CD4-positive, alpha-beta T cell treated with Interleukin-17A for 1 hour (primary cell): ENCODE measurements at places on chromosomes 7 and 10.

DNA sequence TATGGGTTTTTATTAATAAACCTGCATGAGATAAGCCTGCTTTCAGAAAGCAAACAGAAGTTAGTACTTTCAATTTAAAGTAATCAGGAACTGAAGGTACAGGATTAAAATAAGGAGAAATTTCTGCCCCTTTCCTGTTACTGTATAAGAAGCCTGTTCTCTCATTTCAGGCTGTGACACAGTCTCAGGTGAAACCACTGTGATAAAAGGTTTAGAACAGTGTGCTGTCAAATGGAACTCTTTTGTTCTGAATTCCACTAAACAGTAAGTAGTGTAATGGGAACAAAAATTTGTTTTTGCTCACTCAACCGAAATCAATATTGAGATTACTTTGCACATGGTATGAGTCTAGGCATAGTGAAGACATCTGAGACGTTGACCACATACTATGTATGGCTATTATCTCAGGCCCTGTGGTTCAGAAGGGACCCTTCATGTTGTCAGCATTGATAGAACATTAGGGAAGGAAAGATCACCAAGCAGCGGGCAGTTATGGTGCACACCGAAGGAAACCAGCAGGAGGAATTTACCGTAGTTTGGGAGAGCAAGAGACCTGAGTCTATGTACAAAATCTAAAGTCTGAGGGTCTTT lies 14.9 kb downstream of the HEPACAM2 start:
- DNase-seq: no peak

GRCh38 chr10:129730272-129730992 lies 233.6 kb downstream of the EBF3 start:
- no peak for DNase-seq

GRCh38 chr10:24469993-24470392 lies 253.7 kb downstream of the ARHGAP21 start:
- no peak for DNase-seq

- no peak for DNase-seq
These were observed 40.9 kb downstream of the PPIF start for GRCh38 chr10:79387974-79388850.

DNA sequence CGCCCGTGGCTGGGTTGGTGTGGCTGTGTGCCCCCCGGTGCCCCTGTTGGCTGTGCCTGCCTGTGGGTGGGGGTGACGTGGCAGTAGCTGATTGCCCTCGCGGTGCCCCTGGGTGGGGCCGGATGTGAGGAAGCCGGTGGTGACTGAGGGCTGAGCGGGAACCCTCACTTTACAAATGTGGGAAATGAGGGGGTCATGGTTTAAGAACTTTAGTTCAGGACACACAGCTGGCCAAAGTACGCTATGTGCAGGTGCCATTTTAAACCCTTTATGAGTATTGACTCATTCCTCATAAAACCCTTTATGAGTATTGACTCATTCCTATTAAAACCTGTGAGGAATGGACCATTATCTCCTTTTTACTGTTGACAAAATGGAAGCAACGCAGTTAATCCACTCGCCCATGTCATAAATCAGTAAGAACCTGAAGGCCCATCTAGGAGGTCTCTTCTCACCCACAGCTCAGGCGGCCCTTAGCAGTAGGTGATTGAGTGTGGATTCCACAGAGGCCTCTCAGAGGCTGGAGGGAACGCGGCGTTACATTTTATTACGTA lies 290.1 kb upstream of the COBL start:
- DNase-seq: no peak

DNA sequence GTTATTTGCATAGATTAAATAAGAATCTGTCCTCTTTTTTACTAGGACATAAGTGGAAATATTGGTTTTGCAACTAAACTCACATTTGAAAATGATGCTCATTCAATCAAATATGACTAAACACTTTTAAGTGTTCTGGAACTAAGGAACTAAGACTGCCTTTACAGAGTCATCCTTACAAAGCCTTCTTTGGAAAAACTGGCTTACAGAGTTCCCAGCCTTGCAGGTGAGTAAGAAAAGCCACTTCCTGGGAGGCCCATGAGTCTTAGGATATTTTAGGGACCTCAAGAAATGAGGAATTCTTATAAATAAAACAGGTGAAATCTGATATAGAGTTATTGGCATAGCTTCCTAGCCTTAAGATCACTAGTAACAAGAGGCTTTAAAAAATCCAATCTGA lies 135.5 kb downstream of the ALOX5 start:
- DNase-seq: no peak

- no peak for DNase-seq
These were observed 185.9 kb upstream of the DKK1 start for GRCh38 chr10:52128056-52128683.

GRCh38 chr10:112722758-112723157 lies 227.3 kb upstream of the TCF7L2 start:
- DNase-seq: no peak

DNA sequence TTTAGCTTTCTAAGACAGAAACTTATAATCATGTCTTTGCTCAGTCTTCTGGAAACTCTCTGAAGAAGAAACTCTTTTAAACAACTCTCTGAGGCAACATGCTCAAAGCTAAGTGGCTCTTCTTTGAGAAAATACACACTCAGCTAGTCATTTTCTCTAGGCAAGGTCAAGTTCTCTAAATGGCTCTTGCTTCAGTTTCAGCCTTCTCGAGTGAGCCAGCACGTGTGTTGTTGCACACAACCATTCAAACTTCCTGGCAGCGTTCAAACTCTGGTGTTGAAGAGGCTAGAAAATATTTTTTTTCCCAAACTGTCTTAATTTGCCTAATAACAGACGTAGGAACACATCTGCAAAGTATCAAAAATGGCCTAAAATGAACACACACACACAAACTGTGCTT lies 129.1 kb downstream of the THSD7A start:
- DNase-seq: no peak

DNA sequence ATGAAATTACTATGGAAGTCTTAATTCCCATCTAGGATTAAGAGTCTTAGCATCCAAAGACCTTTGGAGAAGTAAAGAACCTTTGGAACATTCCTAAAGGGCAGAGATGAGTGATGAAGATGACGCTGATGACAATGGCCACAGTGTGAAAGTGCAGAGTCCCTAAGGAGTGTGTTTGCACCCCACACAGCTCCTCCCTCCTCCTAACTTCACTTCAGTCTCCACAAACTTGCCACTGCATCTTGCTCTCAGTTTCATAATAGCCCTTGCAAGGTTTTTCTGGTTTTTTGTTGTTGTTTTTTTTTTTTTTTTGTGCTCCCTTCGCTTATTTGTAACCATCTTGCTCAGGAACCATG lies 117.5 kb upstream of the ANLN start:
- DNase-seq: no peak

- no peak for DNase-seq
These were observed 716.5 kb upstream of the GRM3 start for GRCh38 chr7:85927226-85927625.

DNA sequence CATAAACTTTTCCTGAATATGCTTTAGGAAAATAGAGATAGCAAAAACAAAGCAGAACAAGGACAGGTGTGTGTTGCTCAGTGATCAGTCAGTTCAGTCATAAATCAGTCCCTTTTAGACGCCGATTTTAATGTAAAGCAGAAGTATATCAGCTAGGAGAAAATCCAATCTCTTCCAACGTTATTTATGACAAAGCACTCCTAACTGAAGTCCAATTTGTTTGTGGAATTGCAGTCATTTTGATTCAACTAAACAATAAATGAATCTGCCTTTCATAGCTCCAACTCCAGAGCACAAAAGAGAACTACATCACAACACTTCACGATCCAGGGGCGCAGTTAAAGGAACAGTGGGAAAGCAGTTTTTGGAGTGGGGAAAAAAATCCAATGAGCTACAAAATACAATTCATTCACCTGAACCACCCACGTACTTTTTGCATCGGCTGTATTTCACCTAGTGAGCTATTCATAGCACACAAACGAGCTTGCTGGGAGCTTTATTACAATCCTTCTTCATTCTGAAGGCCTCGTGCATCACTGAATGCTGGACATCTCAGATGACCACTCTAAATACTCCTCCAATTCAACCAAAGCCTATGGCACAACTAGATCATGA lies 151.3 kb downstream of the LRRN3 start:
- DNase-seq: no peak

- DNase-seq: peak; percentile 63
These were observed 42.3 kb downstream of the NOC3L start for GRCh38 chr10:94320285-94320914.

DNA sequence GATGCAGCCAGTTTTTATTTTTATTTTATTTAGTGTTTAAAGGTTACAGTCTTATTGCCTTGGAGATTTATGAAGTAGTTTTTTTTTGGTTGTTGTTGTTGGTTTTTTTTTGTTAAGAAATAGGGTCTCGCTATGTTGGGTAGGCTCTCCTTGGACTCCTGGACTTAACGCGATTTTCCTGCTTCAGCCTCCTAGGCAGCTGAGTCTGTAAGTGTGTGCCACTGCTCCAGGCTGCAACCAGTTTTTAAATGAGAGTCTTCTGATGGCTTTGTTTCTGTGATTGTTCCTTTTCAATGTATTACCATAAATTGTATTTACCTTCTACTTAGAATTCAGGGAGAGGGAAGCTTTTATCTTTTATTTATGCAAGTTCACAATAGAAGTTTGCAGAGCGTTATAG lies 62.8 kb downstream of the BICC1 start:
- no peak for DNase-seq

- DNase-seq: no peak
These were observed 806.9 kb downstream of the DNAJB9 start for GRCh38 chr7:109376576-109376975.

- no peak for DNase-seq
These were observed 34.5 kb downstream of the SMURF1 start for GRCh38 chr7:99109108-99110051.

DNA sequence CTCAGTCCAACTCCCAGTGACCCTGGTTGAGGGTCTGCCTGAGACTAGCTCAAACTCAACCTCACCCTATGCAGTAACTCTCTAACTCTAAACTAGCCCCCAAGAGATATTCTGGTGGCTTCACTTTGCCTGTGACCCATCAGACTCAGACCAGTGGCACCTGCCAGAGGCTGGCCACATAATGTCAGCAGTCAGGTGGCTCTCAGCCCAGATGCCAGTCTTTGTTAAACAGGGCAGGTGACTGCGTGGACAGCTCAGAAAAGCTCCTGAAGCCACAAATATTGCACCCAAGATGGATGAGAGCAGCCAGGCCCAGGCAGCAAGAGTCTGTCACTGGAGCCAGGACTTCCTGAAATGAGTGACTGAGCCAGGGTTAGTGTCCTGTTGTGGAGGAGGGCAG lies 129.7 kb upstream of the TCF7L2 start:
- DNase-seq: no peak

DNA sequence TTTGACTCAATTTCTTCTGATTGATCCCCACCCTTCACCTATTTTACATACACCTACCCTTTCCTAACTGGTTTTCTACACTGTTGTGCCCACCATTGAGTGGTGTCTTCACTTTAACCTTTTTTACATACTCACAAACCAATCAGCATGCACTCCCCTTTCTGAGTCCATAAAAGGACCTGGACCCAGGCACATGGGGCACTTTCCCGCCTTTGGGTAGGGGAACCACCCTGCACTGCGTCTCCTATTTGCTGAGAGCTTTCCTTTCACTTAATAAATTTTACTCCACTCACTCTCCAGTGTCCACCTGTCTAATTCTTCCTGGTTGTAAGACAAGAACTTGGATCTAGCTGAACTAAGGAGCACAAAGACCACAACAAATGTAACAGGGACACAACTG lies 33.8 kb downstream of the ANKMY2 start:
- no peak for DNase-seq

GRCh38 chr7:3673524-3673923 lies 372.5 kb downstream of the SDK1 start:
- peak; percentile 50 for DNase-seq

DNA sequence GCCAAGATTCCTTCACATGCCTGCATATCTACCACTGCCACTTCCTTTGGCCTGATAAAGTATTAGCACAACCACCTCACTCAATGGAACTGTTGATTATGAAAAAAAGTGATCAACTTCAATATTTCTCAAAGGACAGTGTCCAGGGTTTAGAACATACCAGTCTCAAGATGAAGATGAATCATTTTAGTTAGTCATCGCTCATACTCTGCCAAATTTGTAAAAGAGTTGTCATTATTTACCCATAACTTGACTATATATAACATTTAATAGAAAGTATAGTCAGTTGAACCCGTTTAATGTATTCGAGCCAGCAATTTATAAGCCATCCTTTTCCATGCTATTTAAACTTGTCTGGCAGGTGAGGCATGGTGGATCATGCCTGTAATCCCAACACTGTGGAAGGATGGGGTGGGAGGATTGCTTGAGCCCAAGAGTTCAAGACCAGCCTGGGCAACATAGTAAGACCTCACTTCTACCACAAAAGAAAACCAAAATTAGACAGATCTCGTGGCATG lies 33.2 kb downstream of the SPAM1 start:
- DNase-seq: no peak

DNA sequence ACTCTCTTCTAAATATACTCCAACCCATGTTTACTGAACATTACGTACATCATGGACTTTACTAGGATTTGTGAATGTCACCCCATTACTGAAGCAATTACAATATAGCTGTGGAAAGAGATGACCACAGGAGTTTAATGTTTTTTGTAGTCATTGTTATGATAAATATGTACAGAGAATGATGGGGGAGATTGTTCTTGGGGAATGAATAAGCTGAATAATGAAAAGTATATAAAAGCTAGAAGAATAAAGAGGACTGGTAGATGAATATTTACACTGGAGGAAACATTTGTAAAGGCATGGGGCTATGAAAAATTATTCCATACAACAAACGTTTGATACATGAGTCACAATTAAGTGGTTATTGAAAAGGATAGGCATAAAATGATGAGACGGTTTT lies 340.9 kb downstream of the SEMA3D start:
- DNase-seq: no peak

DNA sequence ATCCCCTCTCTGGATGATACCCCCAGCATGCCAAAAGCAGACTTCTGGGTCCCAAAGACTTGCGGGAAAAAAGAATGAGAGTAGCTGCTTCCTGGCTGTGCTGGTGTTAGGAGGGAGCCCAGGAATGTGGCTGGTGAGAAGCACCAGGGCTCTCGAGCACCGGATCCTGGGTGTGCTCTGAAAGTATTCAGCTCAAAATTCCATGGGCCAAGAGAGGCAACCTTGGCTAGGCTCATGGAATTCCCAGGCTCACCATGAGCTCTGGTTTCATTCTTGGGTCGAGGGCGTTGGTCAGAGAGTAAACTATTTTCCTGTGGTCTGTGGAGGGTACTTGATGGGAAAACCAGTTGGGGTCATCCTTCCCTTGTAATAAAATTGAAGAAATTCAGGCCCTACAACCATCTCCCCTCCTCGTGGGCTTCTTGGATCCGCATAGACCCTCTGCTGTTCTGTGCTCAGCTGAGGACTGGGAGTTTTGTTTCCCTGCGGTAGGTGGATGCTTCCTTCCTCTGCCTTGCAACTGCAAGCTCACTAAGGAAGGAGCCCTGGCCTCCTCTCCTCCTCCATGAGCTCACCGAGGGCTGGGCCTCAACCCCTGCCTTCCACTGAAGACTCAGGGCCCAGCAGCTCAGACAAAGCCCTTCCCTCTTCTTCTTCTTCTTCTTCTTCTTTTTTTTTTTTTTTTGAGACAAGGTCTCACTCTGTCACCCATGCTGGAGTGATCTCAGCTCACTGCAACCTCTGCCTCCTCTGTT lies 34.5 kb upstream of the AQP1 start:
- DNase-seq: no peak
